ENCODE measurements at places on chromosomes 2 and 18. TPM values are rescaled to one million over a fixed set of nuclear protein-coding genes. Genes with fewer than 3 reads are reported as not detected.

Gene CCL20
- 4.6 TPM for total RNA-seq

Gene AMMECR1L
- total RNA-seq, result 5.1 TPM

Gene CSRNP3
- total RNA-seq, result 1.6 TPM

Gene CASP10
- total RNA-seq, result 6.0 TPM

Gene CRACDL
- total RNA-seq, result 5.8 TPM

Gene GALNT5
- 0.28 TPM for total RNA-seq

Gene RMDN2
- 4.4 TPM for total RNA-seq

Gene PROKR1
- not detected for total RNA-seq

Gene CCDC121
- 1.5 TPM for total RNA-seq

Gene CD226
- total RNA-seq, result 0.92 TPM

Gene LRP1B
- total RNA-seq, result 0.28 TPM

Gene POTEI
- total RNA-seq, result 0.09 TPM

Gene LCT
- total RNA-seq, result not detected

Gene BMP10
- not detected for total RNA-seq

Gene RGPD3
- not detected for total RNA-seq

Gene NEB
- 0.88 TPM for total RNA-seq

Gene GPBAR1
- 1.8 TPM for total RNA-seq

Gene LIMS3
- total RNA-seq, result 1.5 TPM

Gene TXNDC2
- total RNA-seq, result not detected

Gene UGT1A6
- total RNA-seq, result not detected

Gene ACMSD
- total RNA-seq, result not detected

Gene LBX2
- 2.3 TPM for total RNA-seq

Gene CCDC85A
- total RNA-seq, result 0.51 TPM

Gene ALLC
- not detected for total RNA-seq

Gene PLEKHH2
- 4.2 TPM for total RNA-seq

Gene REG3A
- total RNA-seq, result 56,907 TPM

Gene COBLL1
- total RNA-seq, result 45.2 TPM

Gene ST6GAL2
- 1.0 TPM for total RNA-seq

Gene CNDP1
- 0.28 TPM for total RNA-seq

Gene SLC23A3
- 0.16 TPM for total RNA-seq

Gene SULT1C4
- total RNA-seq, result 0.69 TPM

Gene C2orf81
- 1.9 TPM for total RNA-seq

Gene TMEM182
- 2.5 TPM for total RNA-seq

Gene SCYGR8
- not detected for total RNA-seq

Gene RIT2
- not detected for total RNA-seq

Gene FOXD4L1
- 0.19 TPM for total RNA-seq

Gene KIF1A
- total RNA-seq, result 47.1 TPM

Gene WIPF1
- total RNA-seq, result 5.2 TPM

Gene RUFY4
- not detected for total RNA-seq

Gene ABCG8
- total RNA-seq, result not detected

Gene KCNG2
- total RNA-seq, result not detected

Gene TWIST2
- 0.32 TPM for total RNA-seq

Gene ANKRD30BL
- not detected for total RNA-seq

Gene CFAP221
- total RNA-seq, result 10.9 TPM

Gene ASAP2
- total RNA-seq, result 17.7 TPM

Gene ZNF397
- 12.8 TPM for total RNA-seq

Gene NT5C1B
- not detected for total RNA-seq
